ENCODE measurements at places on chromosomes 1 and 21.

DNA sequence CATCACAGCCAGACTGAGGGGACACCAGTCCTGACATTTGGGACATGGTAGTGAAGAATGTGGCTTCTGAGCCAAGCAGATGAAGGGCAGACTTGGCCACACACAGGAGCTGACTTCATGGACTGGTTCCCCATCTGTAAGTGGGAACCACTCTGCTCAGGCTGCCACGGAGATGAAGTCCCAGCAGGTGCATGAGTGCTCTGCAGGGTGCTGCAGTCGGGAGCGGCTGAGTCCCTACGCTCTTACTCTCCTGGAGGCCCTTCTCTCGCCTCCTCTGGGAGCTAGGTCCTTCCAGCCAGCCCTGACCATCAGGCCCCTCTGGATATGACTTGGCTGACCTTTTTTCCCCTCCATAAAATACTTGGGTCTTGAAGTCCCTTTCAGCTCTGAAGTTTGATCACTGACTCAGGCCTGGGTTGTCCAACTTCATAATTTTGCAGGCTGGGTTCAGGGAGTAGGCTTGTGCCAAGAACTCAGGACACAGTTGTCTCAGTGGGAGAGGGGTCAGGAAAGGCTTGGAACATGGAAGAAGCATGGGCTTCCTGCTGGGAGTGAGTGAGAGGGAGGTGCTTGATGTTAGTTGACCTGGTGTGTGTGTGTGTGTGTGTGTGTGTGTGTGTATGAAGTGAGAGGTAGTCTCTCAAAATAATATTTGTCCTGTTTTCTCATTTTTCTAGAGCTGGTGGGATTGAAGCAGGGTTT lies 21.0 kb upstream of the EPS8L3 start:
- DNase-seq, result no peak

DNA sequence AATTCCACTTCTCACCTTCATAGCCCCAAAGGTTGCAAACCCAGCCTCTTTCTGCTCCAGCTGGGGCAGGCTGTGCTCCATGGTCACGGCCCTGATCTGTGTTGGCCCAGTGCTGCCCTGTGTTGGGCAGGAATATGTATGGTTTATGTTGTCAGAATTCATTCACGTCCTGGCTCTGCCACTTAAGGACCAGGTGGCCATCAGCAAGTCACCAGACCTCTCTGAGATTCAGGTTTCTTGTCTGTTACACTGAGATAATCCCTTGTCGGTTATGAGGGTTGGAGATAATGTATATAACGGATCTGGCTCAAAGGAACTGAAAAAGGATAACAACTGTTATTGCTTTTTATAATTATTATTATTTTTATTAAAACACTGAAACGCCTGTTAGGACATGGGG lies 39.1 kb upstream of the SELENON start:
- no peak for DNase-seq

- DNase-seq, result no peak
Measured at GRCh38 chr1:5570931-5571330, 421.3 kb downstream of the NPHP4 start.

- DNase-seq, result no peak
Measured at GRCh38 chr1:204624631-204625216, 60.8 kb downstream of the LRRN2 start.
